T-helper 17 cell (primary cell): ENCODE measurements at places on chromosomes 3 and 15.
A peak's percentile ranks its signal among the peaks of the same experiment; 100 is the strongest.

- no peak for DNase-seq
These were observed 165.2 kb upstream of the MYRIP start for GRCh38 chr3:39644176-39644575.

DNA sequence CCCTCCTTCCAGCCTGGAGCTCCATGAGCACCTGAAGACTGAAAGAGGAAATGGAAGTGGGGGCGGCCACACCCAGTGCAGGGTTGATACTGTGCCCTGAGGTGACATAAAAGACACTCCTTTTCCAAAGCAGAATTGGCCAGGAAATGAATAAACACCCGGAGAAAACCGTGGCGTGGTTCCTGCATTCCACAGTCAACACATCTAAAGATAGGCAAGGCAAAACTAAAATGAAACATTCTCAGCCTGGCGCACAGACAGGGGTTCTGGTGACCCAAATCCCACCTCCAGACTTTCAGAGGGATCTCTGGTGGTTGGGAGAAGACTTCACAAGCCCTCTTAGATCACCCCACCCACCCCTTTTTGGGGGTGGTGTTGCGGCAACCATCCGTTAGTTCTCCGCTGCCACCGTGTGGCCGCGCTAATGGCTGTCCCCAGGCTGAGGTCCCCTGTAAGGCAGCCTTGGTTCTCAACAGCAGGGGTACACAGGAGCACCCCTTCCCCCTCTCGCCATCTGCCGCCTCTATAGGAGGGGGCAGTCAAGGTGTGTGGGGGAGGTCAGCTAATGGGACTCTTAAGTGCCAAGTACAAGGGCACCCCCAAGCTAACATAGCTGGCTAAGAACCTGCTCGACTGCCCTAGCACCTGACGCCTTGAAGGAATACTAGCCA is 2.5 kb upstream of the MST1R start:
- peak; percentile 36 for DNase-seq

GRCh38 chr3:184327171-184327570 is 10.2 kb upstream of the FAM131A start:
- DNase-seq = no peak

- DNase-seq = no peak
These were observed 24.1 kb upstream of the NEDD4 start for GRCh38 chr15:56017511-56017910.

GRCh38 chr15:62135532-62136134 is 29.5 kb downstream of the C2CD4B start:
- DNase-seq = no peak
